ENCODE measurements at places on chromosomes 1 and 21.

GRCh38 chr1:41872074-41872473 is 46.6 kb downstream of the HIVEP3 start:
- no peak for DNase-seq

DNA sequence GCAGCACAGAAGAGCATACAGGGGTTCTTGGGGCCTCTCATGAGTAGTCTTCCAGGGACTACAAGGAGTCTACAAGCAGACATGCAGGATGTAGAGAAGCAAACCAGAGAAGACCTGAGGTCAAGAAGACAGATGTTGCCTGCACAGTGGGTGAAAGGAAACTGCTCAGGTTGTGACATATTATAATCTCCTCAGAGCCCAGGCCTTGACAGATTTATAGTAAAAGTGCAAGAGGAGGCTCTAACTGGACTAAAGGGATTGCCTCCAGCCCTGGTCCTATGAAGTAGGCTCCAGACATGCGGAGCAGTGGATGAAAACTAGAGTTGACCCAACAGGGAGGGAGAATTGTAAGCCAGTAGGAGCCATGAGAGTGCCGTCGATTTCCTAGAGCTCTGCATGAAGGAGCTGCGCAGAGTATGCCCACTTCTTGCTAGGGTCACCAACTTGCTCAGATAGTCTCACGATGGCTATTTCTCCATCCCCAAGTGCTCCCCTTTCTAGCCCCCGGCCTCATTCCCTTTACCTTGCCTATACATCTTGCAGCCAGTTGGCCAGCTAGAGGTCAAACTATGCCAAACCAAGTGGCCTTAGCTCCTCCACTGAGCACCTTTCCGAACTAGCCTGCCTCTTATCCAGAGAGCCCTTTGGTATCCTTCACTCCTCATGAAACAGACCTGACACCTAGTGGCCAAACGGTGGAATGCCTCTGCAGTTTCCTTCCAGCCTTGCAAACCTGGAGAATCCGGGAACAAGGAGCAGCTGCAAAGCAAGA is 36.2 kb upstream of the IPO9 start:
- peak; percentile 72 for DNase-seq

GRCh38 chr1:29181413-29182225 is at the start of gene SRSF4:
Gene SRSF4, minus strand, starts transcription at chr1:29181900. Its CDS starts 148 bp downstream, at chr1:29181752.
- DNase-seq = peak; percentile 98

DNA sequence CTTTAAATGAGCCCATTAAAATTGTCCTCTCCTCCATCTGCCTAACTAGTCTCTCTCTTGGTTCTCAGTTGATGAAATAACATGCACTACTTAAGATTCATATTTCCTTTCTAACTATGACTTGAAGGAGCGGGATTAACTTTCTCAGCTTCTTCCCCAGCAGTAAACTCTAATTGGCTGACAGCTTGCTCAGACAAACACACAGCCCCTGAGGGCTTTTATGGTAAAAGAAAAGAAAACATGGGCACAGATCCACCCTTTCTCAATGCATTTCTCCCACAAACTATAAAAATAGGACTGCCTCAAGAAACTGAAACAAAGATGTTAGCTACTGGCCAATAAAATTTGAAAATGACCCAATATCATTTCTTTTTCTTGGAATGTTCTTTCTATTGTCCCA is 703.1 kb downstream of the ADGRL2 start:
- DNase-seq = peak; percentile 60

GRCh38 chr21:29008367-29008766 is 10.8 kb downstream of the RWDD2B start:
- DNase-seq = no peak

- no peak for DNase-seq
Measured at GRCh38 chr1:46480959-46481646, 8.5 kb upstream of the DMBX1 start.

GRCh38 chr1:46300673-46301405 is 2.6 kb downstream of the LRRC41 start:
- DNase-seq = peak; percentile 22

DNA sequence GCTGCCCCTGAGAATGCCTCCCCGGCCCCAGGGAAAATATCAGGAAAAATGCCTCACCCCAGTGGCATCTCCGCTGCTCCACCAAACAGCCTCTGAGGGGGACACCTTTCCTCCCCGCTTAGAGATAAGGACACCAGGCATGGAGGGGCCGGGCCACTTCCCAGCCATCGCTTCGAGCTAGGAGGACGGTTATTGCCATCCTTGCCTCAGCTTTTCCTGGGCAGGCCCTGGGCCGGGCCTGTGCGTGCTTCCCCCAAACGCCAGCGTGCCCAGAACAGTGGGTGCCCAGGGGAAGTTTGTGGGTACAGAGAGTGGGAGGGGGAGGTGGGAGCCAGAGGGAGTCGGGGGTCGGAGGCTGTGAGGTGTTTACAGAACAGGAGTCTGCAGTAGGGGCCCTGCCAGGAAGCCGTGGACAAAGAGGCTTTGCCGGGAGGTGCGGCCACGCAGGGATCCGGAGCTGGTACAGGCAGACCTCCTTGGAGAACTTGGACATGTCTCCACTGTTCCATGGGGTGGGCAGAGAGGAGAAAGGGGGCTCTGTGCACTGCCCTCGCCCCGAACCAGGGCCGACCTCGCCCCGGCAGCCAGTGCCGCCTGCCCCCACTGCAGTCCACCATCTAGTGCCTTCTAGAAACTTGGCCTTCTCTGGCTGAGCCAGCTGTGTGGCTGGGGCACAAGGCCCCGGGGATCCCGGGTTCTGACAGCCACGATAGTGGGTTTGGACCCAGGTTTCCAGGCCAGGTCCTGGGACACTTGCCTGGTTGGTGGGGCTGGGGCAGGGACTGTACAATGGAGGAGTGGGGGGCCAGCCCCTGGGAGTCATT is 33.5 kb upstream of the TTC34 start:
- DNase-seq = no peak

DNA sequence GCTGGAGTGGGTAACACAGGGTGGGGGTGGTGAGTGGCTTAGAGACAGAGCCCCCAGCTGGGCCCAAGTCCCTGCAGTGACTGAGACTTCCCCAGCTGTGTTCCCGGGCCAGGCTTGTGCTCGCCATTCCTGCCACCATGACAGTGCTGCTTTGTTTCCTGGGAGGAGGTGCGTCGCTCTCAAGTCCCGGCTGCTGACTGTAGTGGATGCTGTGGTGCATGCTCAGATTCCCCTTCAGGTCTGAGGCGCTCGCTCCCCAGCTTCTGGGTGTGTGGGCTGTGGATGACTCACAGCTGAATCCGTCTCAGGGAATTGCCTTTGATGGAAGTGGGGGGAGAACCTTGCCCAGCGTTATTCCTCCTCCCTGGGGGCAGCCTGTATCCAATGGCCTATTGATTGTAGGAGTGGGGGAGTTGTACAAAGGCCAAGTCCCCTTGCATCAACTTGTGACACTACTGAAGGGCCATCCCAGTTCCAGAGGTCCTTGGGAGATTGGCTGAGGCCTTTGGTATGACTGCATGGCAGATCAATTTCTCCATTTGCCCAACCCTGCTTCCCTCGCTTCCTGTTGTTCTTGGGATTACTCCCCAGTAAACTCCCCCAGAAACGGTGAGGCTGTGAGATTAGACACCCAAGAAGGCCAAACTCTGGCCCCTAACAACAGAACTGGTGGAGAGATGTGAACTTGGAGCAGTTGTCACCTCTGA is 17.8 kb upstream of the POU3F1 start:
- peak; percentile 66 for DNase-seq

GRCh38 chr1:31778763-31779488 is 14.8 kb upstream of the ADGRB2 start:
- DNase-seq = no peak

DNA sequence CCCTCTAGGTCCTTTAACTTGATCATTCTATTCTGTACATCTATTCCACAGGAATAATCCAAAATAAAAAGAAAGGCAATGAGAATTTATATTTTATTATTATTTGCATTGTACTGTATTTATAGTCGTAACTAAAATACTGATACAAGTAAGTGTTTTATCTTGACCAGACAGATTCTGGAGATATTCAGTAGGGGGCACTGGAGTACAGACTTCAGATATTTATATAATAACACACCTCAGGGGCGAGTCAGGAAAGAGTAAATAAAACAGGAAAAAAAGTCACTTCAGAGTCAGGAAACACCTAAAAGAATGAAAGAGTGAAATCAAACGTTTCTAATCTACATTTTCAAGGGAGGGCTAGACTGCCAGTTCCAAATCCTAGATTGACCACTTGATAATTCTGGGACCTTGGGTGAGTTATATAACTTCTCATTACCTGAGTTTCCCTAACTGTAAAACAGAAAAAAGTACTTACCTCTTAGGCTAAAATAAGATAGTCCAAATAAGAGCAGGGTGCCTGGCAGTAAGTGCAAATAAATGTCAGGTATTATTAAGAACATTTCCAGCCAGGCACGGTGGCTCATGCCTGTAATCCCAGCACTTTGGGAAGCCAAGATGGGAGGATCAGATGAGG is 31.1 kb upstream of the MTF1 start:
- DNase-seq = peak; percentile 19

DNA sequence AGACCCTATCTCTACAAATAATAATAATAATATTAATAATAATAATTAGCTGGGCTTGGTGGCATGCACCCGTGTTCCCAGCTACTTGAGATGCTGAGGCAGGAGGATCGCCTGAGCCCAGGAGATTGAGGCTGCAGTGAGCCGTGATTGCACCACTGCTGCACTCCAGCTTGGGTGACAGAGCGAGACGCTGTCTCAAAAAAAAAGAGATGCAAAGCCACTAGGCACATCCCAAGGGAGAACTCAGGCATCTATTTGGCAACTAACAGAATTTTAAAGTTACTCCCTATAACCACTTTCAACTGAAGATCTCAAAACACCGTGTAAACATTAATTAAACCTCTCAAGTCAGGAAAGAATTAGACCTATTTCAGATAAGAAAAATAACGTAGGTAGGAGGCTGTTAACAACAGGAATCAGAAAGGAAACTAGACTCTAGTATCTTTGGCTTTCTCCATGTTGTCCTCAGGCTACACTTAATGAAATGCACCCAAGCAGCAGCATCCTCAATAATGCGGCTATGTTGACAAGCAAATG is 3.7 kb downstream of the RNF19B start:
- no peak for DNase-seq
